ENCODE measurements at places on chromosomes 3 and 15. TPM values are rescaled to one million over a fixed set of nuclear protein-coding genes. Genes with fewer than 3 reads are reported as not detected.

The RPUSD2 gene
- 11.4 TPM for total RNA-seq

The CIDEC gene
- 2.5 TPM for total RNA-seq

The MYLK gene
- 9.5 TPM for total RNA-seq

The CCRL2 gene
- 1.4 TPM for total RNA-seq

The DLEC1 gene
- 1.1 TPM for total RNA-seq

The TAGLN3 gene
- not detected for total RNA-seq

The C3orf80 gene
- 0.15 TPM for total RNA-seq

The RBP2 gene
- total RNA-seq, result not detected

The SV2B gene
- 2.5 TPM for total RNA-seq

The TMEM87A gene
- total RNA-seq, result 16.4 TPM

The KLHL6 gene
- total RNA-seq, result 0.87 TPM

The BOC gene
- total RNA-seq, result 5.5 TPM

The MYO5C gene
- total RNA-seq, result 2.1 TPM

The MASP1 gene
- 51.9 TPM for total RNA-seq

The C15orf39 gene
- total RNA-seq, result 14.8 TPM

The ALDH1A3 gene
- 6.8 TPM for total RNA-seq

The ANKRD34C gene
- not detected for total RNA-seq

The SUSD5 gene
- 1.4 TPM for total RNA-seq

The RPL4 gene
- total RNA-seq, result 1,305 TPM

The EPHA3 gene
- total RNA-seq, result 1.9 TPM

The IL17RC gene
- 36.0 TPM for total RNA-seq

The FAM174B gene
- 12.6 TPM for total RNA-seq

The LRRC31 gene
- not detected for total RNA-seq

The MAPKAPK3 gene
- total RNA-seq, result 473 TPM

The RGMA gene
- total RNA-seq, result 27.0 TPM

The SNAP23 gene
- 23.8 TPM for total RNA-seq

The PRR20G gene
- total RNA-seq, result not detected

The DUSP7 gene
- 25.2 TPM for total RNA-seq

The TM4SF1 gene
- 112 TPM for total RNA-seq

The DUOXA2 gene
- not detected for total RNA-seq

The DNASE1L3 gene
- 1.9 TPM for total RNA-seq

The GALK2 gene
- 38.3 TPM for total RNA-seq

The C3orf62 gene
- 3.0 TPM for total RNA-seq

The CD276 gene
- total RNA-seq, result 39.0 TPM

The MEGF11 gene
- not detected for total RNA-seq

The IDH3A gene
- 470 TPM for total RNA-seq

The PLAAT1 gene
- 4.9 TPM for total RNA-seq
